NCI-H1694 (cell line): ENCODE measurements at places on chromosomes 2 and 18.

DNA sequence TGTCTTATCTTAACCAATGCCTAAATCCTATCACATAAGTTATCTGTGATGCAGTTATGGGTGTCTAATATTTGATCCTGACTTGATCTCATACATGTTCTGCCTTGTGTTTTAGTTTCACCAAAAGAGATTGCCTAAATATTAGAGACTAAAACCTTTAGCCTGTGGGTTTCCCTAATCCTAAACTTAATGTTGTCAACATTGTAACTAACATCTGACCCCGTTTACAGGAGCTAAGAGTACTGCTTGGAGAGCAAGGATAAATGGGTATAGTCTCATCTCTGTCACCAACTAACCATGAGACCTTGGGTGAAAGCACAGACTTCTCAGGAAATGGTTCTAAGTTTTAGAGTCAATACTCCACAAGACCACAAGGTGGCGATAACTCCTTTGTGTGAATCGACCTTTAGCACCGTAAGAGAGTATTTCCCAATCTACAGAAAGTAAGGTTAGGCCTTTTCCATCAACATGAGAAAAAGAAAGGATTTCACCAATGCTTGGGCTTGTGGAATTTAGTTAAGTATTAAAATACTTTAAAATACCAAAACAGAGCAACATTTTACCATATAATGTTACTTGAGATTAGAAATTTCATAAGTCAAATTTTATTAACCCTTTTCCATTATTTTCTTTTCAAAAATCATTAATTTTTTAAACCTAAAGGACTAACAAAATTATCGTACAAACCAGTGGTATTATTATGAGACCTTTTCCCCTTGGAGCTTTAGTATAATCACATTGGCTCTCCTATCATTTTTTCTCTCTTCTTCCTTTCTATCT is 60.5 kb downstream of the G6PC2 start:
- peak; percentile 59 for DNase-seq

DNA sequence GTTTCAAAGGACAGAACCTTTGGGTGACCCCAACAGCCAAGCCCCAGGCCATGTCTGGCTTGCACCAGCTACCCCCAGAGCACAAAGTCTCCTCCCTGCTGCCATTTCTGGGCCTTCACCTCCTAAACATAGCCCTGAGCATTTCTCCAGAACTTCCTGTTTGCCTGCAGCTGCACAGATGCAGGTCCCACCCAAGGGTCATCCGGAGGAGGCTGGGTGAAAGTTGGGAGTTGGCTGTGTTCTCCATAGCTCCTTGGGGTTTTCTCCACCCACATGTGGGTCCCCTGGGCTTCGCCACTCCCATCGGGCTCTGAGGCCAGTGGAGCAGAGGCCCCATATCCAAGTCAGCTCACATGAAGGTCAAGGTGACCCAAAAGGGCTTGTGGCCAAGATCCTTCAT is 4.3 kb downstream of the TNP1 start:
- DNase-seq = no peak

GRCh38 chr18:59656373-59656887 is 40.8 kb downstream of the CCBE1 start:
- no peak for DNase-seq

DNA sequence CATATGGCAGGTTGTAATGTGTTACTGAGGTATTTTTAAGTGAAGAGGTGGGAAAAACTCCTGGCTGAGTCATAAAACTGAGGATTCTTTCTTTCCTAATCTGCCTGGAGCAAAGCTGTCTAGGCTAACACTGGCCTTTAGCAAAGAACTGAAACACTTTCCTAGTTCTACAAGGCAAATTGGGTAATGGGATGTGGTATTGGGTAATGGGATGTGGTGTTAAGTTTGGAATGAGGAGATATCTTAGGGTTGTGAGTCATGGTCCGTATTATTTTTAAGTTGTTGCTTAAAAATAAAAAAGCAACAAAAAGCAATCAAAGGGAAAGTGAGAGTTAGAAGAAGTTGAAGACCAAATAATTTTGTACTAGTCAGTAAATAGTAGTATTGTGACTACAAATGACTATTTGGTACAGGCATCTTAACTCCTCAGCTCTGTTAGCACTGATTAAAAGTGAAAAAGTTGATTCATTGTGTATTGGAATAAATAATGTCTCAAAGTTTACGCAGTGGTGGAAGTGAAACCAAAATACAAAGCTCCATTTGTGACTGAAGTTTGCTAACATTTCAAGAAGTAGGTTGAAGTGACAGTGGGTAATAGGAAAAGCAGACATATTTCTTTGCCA is 216.8 kb downstream of the CAMKMT start:
- DNase-seq = no peak

GRCh38 chr2:171482308-171482707 is 40.0 kb upstream of the CYBRD1 start:
- DNase-seq = no peak

DNA sequence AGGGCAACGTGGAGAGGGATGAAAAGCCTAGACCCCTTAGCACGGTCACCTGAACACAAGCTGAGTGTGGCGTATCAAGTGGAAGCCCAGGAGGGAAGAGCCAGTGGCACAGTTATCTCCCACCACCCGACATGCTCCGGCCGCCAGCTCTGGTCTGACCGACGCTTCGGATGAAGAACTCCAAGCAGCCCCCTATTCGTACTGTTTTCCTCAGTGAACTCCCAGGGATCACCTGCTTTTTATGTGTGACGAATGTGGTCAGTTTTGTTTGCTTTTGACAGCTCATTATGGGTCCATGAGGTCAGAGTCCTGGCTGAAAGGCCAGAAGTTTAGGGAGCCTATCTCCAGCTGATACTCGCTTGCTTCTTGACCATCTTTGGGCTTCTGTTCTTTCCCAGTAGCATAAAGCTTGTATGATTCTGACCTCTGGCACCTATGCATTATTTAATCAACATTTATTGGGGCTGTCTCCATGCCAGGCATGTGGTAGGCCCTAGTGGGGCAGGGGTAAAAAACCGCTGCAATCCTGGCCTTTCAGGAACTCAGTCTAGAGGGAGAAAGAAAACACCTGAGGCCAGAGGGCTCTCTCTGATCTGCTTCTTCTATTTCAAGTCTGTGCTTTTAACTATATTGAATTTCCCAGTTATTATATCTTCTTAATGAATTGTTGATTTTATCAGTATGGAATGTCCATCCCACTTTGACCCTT is 33.0 kb upstream of the MRPL33 start:
- DNase-seq = no peak

DNA sequence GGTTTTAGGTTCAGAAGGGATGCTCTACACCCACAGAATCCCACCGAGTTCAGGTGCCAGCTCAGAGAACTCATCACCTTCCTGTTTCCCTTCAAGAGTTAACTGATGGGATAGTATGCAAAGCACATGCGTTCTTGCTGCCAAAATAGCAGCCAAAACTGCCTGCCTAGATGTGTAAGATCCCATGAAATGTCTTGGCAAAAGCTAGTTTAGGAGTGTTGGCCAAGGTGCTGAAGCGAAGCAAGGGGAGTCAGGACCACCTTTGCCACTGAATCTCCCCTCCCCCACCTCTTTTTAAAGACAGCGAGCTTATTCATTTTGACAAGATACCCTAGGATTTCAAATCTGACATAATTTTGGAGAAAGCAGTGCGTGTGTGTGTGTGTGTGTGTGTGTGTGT is 2.1 kb downstream of the DOCK10 start:
- no peak for DNase-seq

GRCh38 chr2:135226961-135227360 is 174.9 kb downstream of the RAB3GAP1 start:
- DNase-seq = no peak

- DNase-seq = no peak
Observed at GRCh38 chr18:12091538-12092141, 2.0 kb upstream of the ANKRD62 start.

- no peak for DNase-seq
Observed at GRCh38 chr2:138622613-138623012, 121.0 kb downstream of the SPOPL start.

DNA sequence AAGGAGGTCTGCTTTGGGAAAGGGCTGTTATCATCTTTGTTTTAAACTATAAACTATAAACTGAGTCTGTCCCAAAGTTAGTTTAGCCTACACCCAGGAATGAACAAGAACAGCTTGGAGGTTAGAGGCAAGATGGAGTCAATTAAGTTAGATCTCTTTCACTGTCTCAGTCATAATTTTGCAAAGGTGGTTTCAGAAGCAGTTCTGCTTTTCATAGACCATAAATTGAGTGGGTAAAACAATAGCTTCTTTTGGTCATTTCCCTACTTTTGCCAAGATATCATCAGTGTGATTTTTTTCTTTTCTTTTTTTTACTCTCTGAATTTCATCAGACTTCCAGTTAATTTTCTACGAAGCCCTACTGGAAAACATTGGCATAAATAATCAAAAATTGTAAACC is 117.0 kb downstream of the AP1S3 start:
- no peak for DNase-seq

DNA sequence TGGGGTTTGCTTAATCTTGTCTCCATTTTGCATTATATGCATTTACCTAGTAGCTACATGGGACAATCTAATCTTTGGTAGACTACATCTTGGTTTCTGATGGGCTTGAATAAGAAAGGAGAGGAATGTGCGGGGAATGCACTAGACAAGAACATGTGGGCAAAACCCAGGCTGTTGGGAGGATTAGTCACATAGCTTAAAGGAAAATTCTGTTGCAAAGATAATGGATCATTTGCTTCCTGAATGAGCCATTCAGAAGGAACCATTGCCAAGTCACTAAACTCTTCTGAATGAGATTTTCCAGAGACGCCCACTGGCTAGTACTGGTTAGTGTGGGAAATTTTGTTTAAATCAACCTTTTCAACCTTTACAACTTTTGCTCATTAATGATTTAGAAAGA is 84.8 kb downstream of the OSBPL6 start:
- DNase-seq = no peak

DNA sequence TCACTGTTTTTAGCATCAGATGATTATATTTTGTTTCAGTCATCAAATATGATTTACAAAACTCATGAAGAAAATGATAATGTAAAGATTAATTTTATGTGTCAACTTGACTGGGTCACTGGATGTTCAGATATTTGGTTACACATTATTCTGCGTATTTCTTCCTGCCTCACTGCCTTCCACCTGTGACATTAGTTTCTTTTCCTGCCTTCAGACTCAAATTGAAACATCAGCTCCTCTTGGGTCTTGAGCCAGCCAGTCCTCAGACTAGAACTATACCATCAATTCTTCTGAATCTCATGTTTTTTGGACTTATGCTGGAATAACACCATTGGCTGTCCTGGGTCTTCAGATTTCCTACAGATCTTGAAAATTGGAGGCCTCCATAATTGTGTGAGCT is 96.7 kb downstream of the ZNF385B start:
- no peak for DNase-seq

DNA sequence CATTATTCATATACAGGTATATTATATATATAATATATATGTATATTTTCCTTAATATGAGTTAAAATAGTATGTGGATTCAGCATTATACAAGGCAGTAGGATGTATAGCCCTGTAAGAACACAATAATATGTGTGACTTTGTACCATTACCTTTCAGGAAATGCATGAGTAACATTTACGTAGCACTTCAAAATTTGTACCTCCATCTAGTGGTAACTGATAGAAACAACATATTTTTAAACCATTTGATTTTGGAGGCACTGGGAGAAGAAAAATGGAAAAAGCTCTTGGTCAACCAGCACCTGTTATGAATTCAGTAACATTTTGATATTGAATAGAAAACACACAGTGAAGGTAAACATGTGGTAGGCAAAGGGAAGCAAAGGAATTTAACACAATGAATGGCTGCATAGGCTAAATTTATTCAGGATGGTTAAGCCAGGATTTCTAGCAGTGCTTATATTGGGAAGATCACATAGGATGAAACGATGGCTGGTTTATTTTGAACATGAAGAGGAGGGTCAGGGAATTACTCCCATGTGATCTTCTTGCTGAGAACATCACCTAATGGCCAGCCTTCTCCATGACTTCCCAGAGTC is 565.5 kb downstream of the CCDC85A start:
- peak; percentile 45 for DNase-seq

DNA sequence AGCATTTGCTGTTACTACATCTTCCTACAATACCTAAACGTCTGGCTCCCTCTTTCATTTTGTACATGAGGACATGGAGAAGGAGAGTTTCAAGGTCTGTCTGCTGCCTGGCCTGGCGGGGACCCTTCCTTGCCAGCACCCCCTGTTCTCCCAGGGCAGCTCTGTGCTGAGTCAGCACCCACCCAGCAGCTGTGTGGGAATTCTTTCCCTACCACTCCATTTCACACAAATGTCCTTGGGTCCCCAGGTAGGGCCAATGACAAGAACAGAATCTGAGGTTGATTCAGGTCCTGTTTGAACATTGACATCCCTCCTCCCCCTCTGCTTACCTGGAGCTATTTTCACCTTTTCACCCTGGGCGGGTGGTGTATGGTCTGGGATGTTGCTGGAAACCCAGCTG is 129.9 kb upstream of the ITGA6 start:
- no peak for DNase-seq

DNA sequence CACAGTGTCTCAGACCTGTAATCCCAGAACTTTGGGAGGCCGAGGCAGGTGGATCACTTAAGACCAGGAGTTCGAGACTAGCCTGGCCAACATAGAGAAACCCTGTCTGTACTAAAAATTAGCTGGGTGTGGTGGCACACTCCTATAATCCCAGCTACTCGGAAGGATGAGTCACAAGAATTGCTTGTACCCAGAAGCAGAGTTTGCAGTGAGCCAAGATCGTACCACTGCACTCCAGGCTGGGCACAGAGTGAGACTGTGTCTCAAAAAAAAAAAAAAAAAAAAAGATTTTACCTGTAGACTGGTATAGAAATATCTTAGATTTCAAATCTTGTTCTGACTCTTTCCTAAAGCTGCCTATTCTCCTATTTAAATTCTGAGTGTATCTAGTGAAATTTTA is 7.2 kb upstream of the KLHL29 start:
- DNase-seq = no peak
